ENCODE measurements at places on chromosomes 1 and 21.

DNA sequence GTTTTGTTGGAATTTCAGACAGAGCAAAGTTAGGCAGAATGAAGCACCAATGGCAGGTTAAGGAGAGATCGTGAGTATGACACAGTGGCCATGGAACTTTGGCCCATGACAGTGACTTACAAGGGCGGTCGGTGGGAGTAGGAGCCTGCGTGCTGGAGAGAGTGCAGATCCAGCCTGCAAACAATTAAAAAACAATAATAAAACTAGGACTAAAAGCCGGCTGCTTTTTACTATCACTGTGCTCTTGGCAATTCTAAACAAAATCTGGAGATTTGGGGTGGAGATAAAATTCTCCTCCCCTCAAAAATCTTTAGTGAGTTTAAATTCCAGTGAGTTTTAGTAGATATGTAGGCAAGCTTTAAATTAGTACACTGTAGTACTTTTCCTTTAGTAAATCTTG is 96.9 kb downstream of the DHRS3 start:
- DNase-seq: no peak

GRCh38 chr1:108046026-108046425 is 81.0 kb upstream of the VAV3 start:
- no peak for DNase-seq

GRCh38 chr1:28127617-28128257 is 39.3 kb upstream of the EYA3 start:
- no peak for DNase-seq

GRCh38 chr1:28190996-28191645 is 14.6 kb upstream of the PTAFR start:
- no peak for DNase-seq

GRCh38 chr1:25256578-25256965 is 9.3 kb upstream of the RSRP1 start:
- no peak for DNase-seq

GRCh38 chr1:184258525-184258924 is 128.3 kb upstream of the C1orf21 start:
- DNase-seq: no peak

GRCh38 chr1:70084314-70084915 is 121.0 kb downstream of the LRRC40 start:
- no peak for DNase-seq

GRCh38 chr1:114290776-114291175 is 137.1 kb upstream of the SYT6 start:
- no peak for DNase-seq

GRCh38 chr1:156838972-156839371 is 19.9 kb downstream of the INSRR start:
- DNase-seq: peak; percentile 28

DNA sequence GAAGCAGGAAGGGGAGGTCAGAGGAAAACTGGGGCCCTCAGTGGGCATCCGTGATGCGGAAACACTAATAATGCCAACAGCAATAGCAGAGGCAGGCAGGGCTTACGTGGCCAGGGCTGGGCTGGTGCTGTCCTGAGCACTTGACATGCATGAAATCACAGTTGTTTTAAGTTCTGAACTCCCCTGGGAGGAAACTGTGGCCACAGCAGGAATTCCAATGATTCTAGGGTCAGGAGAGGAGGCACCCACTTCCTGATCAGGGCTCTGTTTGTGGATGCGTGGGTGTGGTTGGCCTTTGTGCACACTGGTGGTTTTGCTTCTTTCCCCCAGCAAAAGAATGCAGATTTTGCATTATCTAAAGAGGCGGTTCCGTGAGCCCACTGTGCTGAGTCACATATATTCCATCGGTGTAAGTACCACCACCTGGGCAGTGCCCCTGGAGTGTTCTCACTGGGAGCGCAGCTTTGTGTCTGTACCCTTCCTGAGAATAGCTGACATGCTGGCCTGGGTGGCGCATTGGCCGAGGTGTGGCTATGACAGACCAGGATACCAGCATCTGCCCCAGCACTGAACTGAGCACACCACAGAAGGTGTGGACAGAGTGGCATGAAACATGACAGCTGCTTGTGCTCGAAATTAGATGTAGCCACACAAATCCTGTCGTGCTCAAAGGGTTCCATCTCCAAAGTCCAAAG is 71.0 kb downstream of the PDE9A start:
- DNase-seq: no peak

DNA sequence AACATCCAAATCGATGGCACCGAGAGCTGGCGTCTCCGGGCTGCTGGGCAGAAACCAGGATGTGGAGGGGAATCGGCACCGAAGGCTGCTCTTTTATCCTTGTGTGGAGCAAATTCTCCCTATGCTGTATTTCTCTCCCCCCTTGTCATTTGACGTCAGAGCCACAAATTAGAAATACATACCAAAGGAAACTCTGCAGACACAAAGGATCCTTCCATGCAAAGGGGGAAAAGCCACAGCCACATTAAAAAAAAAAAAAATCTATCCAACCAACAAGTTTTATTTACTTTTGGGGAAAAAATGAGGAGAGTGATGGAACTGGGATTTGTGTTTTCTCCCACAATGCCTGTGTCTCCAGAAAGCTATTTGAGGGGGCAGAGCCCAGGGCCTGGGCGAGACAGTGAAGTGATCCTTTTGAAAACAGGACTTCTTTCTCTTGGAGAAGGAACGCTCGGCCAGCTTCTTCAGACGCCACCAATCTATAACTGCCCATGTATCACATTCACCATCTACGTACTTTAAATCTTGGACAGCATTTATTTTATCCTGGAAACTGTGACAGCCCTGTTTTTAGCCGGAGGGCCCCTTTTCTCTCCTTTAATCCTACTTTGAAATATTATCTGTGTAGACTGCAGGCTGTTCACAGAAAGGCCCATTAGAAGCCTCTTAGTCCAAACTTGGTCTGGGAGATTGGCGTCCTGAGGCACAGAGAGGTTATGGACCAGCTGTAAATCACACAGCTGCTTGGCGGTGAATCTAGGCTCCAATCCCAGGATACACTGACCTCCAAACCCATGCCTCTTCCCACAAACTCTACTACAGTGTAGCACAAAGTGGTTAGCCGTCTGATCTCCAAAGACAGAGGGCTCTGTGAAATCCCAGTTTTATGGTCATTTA is 4.5 kb downstream of the KANK4 start:
- DNase-seq: no peak

DNA sequence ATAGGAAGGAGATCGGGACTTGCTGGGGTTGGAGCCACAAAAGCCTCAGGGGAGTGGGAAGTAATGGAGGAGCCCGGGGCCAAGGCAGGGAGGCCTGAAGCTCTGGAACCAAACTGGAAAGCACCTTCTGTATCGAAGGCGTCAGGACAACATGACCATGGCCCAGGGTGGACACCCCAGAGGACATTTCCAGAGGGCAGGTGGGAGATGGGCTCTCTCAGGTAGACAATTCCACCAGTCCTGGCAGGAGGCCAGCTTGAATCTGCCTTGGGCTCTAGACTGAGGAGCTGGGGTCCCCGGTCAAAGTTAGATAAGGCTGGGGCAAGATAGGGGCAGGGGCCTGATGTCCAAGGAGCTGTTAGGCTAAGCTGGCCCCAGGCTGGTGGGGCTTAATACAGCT is 104.9 kb upstream of the EDN2 start:
- DNase-seq: no peak

DNA sequence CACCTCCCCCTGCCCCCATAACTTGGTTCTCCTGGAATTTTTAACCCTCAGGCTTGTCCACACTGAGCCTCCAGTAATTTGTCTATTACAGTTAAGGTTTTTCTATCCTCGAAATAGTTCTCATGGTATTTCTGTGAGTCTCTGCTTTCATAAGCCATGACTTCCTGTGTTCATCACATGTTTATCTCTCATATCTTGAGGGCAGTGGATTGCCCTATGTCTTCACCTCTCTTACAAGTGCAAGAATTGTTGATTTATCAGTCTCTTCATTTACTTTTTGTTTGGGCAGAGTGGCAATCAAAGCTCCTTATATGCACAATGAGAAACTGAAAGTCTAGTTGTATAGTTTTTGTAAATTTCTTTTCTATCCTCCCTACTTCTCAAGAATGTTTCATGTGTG is 328.4 kb downstream of the PLA2G4A start:
- no peak for DNase-seq

- no peak for DNase-seq
Measured at GRCh38 chr1:43797891-43798290, 90.6 kb downstream of the ST3GAL3 start.

Data from head of caudate nucleus (tissue), 42 donors.